ENCODE measurements at places on chromosomes 6 and 20.

DNA sequence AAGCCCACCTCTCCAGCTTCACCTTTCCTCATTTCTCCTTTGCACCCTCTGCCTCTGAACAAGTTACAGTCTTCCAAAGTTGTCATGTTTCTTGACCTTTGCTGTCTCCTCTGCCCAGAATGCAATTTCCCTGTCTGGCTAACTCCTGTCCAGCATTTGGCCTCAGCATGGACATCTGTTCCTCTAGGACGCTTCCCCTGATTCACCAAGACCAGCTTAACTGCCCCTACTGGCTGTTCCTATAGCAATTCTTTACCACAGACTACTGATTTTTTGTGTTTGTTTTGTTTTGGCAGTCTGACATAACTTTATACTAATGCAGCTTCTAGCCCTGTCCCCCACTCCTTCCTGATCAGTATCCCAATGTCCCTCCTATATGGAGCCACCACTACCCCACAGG is 13.4 kb downstream of the GNL1 start:
- DNase-seq = no peak

DNA sequence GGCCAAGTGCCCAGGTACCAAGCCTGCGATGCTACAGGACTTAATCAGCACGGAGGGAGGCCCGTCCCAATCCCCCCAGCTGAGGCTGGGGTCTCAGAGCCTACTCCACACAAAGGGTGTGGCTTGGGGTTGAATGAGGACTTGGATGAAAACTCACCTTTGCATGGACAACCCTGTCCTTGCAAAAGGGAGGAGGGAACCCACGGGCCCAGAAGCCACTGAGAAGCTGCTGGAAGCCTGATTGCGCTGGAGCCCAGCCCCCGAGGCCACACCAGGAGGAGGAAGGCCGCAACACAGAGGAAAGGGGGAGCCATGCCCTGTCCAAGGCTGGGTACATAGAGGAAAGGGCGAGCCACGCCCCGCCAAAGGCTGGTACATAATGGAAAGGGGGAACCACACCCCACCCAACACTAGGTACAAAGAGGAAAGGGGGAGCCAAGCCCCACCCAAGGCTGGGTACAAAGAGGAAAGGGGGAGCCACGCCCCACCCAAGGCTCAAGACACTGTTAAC is 158.8 kb downstream of the DLL1 start:
- peak; percentile 16 for DNase-seq

DNA sequence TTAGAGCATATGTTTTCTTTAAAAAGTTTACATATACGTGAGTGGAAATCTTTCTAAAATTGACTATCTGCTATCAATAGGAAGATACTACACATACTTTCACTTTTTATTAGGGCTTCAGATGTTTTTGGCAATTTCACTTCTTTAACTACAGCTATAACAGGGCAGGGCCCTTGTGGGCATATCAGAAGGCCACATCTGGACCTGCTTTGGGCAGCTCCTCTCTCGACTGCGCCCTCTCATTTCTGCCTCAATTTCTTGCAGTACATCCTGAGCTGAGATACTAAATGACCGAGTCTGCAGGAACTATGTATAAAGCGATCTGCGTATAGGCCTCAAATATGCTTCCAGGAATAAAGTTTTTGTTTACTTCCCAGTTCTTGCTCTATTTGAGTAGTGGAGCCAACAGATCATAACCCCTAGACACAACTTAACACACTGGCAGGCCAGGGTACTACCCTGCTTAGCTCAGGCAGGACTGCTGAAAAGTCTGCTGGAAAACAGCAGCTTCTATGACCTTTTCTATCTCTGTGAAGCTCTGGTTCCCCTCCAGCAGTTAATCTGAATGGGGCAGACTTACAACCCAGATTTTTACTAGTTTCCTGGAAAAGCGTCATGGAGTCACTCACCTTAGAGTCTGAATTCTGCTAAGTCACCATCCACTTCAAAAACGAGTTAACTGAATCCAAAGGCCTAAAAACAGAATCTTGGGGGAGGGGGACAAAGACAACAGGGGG is 12.7 kb downstream of the GCLC start:
- no peak for DNase-seq

DNA sequence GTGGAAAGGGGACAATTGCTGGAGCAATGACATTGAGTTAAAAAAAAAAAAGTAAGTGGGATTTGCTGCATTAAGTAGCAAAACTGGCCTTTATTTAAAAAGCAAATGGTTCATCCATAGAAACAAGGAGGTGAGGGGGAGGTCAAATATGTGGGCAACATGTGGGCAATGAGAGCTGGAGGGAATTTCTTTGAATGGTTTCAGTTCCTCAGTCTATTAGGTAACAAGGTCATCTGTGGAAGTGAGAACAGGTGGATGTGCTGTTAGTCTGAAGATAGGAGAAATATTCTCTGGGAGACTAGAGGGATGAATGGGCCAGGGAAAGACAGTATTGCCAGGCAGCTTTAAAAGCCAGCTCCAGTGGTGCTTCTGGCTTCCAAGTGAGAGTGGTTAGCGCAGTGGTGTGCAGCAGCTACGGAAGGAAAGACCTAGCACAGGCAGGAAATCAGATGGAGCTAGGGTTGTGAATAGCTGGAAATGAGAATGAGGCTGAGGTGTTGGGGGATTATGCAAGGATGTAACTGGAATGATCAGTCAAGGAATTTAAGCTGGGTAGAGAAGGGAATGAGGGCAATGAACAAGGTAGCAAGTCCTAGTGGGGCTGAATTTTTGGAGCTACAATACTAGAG is 727.6 kb downstream of the PTPRT start:
- DNase-seq = no peak

- DNase-seq = no peak
Observed at GRCh38 chr6:155186052-155186658, 77.7 kb upstream of the CLDN20 start.

GRCh38 chr20:42775037-42775436 is 414.7 kb downstream of the PTPRT start:
- DNase-seq = no peak

- no peak for DNase-seq
Observed at GRCh38 chr20:8005575-8006366, 13.8 kb downstream of the TMX4 start.

DNA sequence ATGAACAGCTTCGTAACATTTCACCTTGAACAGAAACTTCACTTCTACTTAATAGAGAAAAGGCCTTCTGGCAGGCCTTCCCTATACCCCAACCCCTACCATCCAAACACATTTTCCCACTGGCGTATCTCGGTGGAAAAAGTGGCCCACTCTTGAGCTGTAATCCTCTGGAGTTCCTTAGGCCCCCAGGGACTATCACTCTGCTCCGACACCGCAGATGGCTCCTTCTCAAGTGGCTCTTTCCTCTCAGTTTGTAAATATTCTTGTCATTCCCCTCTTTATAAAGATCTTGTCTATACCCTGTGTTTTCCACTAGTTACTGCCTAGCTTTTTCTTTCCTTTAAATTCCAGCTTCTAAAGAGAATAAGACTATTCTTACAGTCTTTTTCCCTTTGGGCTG is 108.7 kb downstream of the MYB start:
- DNase-seq = no peak

GRCh38 chr6:90393232-90393884 is 96.7 kb upstream of the BACH2 start:
- no peak for DNase-seq

GRCh38 chr20:57162362-57162652 is 104.1 kb downstream of the BMP7 start:
- no peak for DNase-seq

DNA sequence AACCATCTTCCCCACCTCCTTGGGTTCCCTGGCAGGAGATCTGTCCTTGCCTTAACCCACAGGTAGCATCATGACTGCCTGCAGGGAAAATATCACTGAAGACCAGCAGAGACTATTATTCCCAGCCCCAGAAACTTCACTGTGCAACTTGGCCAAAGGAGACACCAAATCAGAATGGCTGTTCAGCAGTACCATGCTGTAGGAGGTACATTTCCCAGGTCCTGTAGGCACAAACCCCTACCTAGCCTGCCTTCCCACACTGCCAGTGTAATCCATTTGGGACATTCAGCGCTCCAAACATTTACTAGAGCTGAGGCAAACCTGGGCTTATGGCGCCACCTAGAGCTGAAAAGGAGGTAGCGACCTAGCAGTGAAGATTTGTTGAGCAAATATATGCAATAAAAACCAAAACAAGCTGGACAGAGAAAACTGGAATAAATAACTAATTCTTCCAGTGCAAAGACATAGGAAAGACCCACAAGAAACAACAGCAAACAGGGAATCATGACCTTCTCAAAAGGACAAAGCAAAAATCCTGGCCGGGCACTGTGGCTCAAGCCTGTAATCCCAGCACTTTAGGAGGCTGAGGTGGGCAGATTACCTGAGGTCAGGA is 60.3 kb downstream of the VTA1 start:
- no peak for DNase-seq

DNA sequence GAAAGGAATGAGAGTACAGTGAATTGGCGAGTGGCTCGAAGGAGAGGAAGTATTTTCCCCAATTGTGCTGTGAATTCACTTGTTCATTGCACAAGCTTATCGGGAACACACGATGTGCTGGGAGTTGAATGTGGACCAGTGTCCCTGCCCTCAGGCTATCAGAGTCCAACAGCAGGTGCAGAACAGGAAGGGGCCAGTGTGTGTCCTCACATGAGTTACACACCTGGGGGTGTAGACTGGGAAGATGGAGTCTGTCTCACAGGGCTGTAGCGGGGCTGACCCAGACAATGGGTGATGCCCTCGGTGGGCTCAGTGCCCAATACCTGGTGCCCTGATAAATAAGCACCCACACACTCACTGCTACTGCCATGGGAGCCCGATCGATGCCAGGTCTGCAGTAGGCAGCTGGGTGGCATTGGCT is 14.4 kb downstream of the DUSP22 start:
- DNase-seq = no peak

GRCh38 chr20:42483730-42484303 is 705.9 kb downstream of the PTPRT start:
- no peak for DNase-seq

DNA sequence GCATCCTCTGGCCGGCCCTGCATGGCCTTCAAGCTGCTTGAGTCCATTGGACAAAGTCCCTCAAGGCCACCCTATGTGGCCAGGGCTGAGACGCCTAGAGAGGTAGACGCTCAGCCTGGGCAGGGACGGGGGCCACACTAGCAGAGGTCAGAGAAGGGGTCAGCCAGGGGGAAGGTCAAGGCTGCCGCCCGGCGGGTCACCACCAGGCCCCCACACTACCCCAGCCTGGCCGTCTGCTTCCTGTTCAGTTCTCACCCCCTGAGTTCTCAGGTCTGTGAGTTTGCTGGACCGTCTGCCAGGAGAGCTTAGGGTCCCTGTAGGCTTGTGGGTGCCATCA is 37.3 kb downstream of the NTSR1 start:
- peak; percentile 48 for DNase-seq

DNA sequence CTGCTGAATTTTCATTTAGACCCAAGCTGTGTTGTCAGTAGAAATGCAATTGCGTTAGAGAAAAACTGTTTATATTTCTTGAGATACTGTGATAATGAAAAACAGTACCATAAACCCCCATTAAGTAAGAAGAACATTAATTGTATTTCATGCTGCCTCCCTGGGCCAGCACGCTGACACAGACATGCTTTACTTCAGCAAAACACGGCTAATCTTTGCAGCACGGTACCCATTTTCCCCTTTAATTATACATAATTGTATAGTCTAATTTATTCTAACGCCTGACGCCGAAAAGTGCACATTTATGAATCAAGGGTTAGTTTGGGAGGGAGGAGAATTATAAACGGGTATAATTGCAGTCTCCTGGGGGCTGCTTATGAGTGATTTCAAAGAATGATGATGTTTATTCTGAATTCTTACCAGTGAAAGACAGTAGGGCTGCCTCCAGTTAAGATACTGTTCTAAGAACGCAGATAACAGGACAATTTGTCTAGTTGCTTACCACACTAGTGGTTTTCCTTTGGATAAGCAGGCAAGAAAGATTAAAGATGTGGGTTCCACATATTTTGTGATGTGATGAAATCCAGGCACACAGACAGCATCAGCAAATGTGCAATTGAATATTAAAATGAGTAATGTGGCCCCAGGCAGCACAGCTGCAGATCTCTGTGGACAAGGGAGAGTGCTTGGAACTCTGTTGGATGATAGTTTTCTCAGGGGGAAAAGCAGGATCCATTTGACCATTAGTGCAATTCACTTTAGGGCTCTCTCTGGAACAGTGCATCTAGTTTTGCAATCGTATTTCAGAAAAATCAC is 4.7 kb upstream of the SULF2 start:
- DNase-seq = no peak

GRCh38 chr6:45896783-45897441 is 118.7 kb downstream of the CLIC5 start:
- peak; percentile 38 for DNase-seq

DNA sequence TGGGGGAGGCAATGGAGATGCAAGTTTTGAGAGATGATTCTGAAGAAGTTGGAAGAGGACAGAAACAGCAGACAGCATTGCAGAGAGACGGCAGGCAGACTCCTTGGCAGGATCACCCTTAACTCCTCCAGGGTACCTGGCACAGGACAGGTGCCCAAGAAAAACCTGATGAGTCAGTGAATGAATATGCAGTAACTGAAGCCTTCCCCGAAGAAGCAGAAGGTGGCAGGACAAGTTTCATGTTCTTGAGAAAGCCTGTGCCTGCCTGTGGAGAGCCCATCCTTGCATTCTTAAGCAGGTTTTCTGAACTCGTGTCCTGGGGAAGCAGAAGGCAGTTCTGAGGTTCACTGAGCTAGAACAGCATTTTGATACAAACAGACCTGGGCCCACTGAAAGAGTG is 79.6 kb upstream of the SASH1 start:
- no peak for DNase-seq

DNA sequence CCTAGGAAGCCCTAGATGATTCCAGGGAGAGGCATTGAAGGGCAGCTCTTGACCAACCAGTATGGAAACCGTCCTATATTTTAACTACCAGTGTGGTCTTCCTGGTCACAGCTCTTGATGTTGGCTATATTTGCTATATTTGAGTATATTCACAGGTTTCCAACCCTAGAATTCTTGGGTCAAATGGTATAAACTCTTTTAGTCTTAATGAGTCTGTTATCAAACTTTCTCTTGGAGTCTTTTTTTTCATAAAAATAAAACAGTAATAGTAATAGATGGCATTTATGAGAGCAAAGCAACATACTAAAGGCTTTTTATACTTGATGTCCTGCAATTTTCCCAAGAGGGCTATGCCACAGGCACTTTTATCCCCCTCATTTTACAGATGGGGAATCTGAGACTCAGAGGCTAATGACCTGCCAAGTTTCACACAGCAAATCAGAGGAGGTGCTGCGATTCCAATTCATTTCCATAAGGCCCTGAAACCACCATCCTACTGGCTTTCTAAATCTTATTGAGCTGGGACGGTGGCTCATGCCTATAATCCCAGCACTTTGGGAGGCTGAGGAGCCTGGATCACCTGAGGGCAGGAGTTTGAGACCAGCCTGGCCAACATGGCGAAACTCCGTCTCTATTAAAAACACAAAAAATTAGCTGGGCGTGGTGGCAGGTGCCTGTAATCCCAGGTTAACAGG is 217.2 kb upstream of the ZNF217 start:
- no peak for DNase-seq

- DNase-seq = no peak
Observed at GRCh38 chr6:157223021-157223430, 100.3 kb downstream of the TMEM242 start.

Data from tibial artery (tissue), 4 donors.